ENCODE measurements at places on chromosomes 2 and 18.
A peak's percentile ranks its signal among the peaks of the same experiment; 100 is the strongest.

DNA sequence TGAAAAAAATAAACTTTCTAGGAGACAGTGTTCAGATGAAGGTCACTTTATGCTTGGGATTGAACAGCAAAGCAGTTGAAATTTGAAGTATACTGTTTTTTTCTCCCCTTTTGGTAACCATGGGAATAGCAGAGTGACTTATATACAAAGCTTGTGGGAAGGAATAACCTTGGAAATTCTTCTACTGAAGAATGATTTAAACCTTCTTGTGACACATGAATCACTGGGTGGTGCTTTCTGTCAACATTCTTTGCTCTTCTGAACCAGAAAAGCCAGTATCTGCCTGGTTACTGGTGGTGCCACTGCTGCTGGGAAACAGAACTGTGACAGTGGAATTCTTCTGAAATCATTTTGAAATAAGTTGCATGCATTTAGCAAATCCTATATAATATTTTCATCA is 39.4 kb upstream of the RND3 start:
- no peak for DNase-seq

- DNase-seq, result no peak
These were observed 140.2 kb downstream of the UBE2E3 start for GRCh38 chr2:181120625-181121024.

- DNase-seq, result no peak
These were observed 83.7 kb downstream of the MCFD2 start for GRCh38 chr2:46831869-46832265.

- DNase-seq, result no peak
These were observed 95.6 kb upstream of the KCNH7 start for GRCh38 chr2:162934191-162934590.

DNA sequence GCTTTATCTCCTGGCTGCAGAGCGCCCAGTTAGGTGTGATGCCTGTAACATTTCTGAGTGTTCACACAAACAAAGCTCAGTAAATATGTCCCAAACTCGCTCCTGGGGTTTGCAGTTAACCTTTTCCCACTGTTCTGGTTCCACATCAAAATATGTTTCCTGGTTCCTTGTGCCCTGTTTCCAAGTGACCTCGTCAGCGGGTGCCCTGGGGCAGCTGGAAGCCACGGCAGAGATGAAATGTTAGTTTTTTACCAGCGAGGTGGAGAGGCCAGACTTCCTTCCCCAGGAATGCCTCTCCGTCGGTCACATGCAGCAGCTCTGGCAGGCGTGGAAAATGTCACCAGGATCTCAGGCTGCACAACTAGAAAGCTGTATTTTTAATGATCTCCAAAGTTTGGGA is 18.2 kb downstream of the NFATC1 start:
- DNase-seq, result no peak

- no peak for DNase-seq
These were observed 18.7 kb upstream of the SULT1C3 start for GRCh38 chr2:108220942-108221541.

DNA sequence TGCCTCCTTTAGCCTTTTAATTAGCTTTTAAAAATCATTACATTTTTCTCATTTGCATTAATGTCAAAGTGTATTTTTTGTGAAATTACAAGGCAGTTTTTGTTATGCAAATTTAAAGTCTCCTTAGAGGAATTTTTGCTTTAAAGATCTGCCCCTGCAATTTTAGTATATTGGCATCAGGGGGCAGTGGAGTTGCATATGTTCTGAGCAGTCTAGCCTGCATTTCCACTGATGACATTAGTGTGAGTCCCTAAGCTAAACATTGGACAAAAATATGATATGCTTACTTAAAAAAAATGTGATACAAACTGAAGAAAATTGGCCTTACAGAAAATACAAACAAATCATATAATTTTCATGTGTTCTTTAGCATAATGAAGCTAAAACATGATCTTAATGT is 426.5 kb downstream of the SLC4A3 start:
- no peak for DNase-seq

DNA sequence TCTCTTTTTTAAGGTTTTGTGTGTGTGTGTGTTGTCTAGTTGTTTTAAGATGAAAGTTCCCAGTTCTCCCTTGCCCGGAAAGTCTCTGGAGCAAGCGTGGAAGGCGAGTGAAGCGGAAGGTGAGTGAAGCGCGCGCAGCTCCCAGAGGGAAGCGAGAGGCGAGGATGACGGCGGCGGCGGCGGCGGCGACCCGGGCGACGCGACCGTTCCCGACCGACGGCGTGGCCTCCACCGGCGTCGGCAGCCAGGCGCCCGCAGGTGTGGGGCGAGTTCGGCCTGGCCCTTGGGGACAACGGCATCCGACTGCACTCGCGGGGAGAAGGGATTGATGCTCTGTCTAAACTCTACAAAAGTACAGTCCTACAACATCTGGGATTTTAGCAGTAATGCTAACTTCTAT is 321.9 kb downstream of the CELF4 start:
- DNase-seq, result no peak

DNA sequence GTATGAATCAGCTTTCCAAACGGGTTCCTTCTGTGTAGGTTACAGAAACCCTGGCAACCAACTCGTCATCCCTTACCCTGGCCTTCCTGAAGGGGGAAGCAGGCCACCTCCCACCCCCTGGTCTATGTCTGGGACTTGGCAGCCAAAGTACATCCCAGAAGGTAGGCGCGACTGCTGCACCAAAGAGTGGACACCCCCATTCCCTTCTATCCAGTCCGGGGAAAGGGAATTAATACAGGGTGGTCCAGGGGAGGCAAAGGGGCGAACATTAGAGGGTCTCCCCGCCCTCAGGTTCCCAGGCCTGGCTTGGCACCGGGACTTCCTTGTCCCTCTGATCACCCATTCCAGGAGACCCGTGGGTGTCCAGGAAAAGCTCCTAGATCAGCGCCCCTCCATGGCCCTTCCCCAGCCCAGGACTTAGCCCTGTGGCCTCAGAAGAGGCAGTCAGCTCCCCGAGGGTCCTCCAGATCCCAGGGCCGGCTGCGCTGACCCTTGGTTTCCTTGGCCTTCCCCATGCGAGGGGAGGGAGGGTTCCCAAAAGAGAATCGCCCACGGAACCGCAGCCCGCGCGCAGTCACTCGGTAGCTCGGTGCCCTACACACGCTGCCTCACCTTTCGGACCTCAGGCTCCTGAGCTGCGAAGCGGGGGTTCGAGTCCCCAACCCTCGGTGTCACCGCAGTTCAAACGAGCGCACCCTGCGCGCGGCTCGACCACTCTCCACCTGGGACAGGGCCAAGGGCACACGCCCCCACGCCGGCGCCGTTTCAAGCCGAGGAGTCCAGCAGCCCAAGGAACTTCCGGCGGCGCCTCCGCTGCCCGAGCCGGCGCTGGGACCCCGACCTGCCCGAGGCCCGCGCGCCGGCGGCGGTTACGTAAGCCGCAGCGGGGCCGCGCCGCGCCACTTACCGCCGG is at the start of gene PER2:
PER2 (minus strand) TSS at position 874 of the 913 bp plus-strand sequence. CDS start 10,674 bp downstream, outside the sequence.
- no peak for DNase-seq

DNA sequence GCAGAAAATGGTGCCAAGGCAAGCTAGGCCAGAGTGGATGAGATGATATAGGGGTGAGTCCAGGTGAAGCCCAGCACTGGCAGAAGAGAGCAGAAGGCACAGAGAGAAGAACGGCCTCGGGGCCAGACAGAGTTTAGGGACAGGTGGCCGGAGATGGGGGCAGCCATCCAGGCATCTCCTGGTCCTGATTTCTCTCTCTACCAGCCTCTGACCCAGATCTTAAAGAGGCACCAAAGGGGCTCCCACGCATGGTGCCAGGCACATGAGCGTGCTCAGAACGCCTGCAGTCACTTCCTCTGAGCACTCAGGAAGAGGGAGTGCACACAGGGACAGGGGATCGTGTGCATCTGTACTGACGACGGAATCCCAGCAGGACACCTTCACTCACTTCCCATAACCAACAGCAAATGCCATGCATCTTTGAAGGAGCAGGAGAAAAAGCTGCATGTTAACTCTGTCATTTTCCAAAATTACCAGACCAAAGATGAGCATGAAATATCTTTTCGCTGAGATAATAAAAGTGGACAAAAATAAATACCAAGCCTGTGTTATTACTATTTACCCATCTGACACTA is 427.8 kb upstream of the MYT1L start:
- no peak for DNase-seq

DNA sequence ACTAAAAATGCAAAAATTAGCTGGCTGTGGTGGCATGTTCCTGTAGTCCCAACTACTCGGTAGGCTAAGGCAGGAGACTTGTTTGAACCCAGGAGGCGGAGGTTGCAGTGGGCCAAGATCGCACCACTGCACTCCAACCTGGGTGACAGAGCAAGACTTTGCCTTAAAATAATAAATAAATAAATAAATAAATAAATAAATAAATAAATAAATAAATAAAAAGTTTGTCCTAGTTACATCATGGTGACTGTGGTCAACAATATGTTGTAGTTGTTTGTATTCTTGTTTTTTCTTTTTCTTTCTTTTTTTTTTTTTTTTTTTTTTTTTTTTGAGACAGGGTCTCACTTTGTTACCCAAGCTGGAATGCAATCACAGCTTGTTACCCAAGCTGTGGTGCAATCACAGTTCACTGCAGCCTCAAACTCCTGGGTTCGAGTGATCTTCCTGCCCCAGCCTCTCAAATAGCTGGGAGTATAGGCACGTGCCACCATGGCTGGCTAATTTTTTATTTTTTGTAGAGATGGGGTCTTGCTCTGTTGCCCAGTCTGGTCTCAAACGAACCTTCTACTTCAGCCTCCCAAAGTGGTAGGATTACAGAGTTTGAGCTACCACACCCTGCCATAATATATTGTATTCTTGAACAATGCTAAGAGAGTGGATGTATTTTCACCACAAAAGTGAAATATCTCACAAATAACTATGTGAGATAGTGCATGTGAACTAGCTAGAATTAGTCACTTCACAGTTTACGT is 185.0 kb downstream of the PHLPP1 start:
- DNase-seq, result no peak

- DNase-seq, result no peak
These were observed 9.7 kb downstream of the TFPI start for GRCh38 chr2:187544371-187545080.

- no peak for DNase-seq
These were observed 76.5 kb downstream of the HNRNPLL start for GRCh38 chr2:38526195-38526594.

GRCh38 chr2:204331988-204332387 is 213.3 kb upstream of the PARD3B start:
- no peak for DNase-seq

DNA sequence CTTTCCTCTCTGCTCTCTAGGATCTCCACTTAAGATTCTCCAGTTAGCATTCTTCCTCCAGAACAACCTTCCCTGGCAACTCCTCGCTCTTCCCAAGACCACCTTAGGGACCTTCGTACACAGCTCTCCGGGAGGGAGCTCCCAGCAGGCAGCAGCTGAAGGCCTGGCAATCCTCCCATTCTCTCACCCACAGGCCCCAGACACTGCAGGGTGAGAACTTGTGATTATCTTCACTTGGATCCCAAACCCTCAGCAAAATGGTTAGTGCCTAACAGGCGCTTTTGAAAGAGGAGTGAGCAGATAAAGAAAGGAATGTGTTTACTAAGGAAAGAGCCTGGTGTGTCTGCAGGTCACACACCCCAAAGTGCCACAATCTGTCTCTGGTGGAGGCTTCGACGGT is 83.8 kb upstream of the SNTG2 start:
- DNase-seq, result no peak

DNA sequence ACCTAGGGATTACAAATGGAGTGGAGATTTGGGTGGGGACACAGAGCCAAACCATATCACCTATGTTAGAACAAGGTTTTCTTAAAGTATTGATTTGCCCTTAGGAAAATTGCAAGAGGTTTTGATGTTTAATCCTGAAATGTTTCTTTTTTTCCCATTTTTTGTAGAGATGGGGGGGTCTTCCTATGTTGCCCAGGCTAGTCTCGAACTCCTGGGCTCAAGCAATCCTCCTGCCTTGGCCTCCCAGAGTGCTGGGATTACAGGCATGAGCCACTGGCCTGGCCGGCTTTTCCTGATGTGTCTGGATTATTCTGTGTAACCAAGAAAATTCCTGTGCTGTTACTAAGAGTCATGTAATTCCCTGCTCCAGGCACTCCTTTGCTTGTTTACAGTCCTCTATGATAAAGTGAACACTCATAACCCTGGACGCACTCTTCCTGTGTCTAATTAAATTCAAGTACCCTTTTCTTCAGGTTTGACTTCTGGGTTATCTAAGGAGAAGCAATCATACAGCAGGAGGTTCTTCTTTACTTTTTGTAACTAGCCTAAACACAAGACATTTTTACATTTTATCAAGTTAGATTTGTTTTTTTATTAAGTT is 15.0 kb upstream of the CTDP1 start:
- DNase-seq, result no peak

- DNase-seq, result no peak
These were observed 17.4 kb downstream of the TTC39C start for GRCh38 chr18:24031916-24032315.

DNA sequence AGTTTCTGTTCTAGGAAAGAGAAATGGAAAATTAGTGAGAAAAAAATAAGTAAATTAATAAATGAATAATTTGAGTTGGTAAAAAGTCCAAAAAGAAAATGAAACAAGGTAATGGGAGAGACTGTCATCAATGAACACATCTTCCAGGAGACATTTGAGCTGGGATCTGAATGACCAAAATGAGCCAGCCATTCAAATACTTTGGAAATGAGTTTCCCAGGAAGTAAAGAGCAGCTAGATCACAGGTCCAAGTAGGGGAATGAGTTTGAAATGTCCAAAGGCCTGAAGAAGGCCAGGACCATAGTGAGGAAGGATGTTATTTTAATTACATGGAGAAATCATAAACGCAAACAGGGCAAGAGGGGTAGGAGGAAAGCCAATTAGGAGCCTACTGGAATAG is 6.6 kb upstream of the DNAH7 start:
- no peak for DNase-seq

DNA sequence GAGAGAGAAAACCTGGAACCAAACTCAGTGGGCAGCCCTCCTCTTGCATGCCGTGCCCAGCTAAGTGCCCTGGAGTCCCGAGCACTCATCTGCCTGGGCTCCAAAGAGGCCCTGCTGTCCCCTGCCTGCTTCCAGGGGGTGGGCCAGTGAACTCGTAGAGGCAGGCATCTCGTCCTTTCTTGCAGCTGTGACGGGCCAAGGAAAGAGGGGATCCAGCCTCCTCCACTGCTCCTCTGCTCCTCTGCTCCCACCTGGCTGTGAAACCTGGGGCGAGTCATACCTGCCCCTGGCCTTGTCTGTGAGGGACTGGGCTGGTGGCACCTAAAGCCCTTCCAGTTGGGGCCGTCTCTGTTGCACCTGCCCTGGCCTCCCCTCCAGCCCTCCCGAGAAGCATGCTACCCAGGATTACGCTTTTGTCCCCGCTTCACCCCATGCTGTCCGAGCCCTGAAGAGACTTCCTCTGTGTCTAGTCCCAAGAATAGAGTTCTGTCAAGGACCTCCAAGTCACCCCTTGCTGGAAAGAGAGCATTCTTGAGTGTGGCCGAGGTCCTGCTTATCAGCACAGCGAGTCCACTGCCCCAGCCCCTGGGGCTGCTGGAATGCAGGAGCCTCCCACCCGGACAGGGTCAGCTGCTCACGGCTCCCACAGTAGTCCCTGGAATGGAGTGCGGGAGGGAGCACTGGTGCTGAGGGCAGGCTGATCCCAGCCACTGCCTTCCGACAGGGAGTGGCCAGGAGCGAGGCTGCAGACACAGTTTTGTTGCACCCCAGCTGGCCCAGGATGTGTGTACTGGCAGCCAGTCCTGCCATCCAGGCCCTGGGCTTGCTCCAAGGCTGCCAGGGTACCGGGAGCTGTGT is 14.3 kb downstream of the KCNK3 start:
- no peak for DNase-seq

GRCh38 chr2:176554101-176555048 is 285.1 kb downstream of the MTX2 start:
- peak; percentile 3 for DNase-seq

Measured in stimulated activated CD4-positive, alpha-beta T cell treated with anti-CD3 and anti-CD28 coated beads, TNF-alpha, amount 100 ng/mL, for 4 hours (primary cell).